Stimulated activated CD4-positive, alpha-beta T cell treated with anti-CD3 and anti-CD28 coated beads, Interleukin-1b, Interleukin-23, amount 100 ng/mL, for 1 hour (primary cell): ENCODE measurements at places on chromosomes 5 and 9.

DNA sequence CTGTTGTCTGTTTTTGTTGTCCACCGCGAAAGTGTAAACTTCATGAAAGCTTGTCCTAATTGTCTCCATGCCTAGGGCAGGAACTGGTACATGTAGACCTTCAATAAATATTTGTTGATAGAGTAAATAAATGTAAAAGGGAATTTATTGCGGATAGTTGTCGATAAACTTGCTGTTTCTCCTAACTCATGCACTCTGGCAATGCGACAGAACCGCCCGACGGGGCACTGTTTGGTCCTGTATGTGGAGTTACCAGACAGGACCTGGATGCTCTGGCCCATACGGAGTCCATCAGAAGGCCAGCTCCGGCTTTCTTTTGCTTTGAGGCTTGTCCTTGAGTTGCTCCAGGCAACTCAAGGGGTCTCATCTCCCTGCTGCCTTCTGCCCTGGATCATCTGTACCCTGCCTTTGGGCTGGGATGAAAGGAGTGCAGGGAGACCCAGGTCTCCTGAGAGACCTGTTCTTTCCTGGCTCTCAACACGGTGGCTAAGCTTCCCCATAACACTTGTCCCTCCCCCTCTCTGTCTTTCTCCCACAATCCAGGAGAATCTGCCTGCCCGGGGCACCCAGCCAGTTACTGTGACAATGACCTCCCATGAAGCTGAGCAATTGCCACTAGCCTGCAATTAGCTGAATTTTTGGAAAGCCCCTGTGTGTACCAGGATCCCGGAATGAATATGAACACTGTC, 149.5 kb upstream of the PTCH1 start:
- DNase-seq, result no peak

DNA sequence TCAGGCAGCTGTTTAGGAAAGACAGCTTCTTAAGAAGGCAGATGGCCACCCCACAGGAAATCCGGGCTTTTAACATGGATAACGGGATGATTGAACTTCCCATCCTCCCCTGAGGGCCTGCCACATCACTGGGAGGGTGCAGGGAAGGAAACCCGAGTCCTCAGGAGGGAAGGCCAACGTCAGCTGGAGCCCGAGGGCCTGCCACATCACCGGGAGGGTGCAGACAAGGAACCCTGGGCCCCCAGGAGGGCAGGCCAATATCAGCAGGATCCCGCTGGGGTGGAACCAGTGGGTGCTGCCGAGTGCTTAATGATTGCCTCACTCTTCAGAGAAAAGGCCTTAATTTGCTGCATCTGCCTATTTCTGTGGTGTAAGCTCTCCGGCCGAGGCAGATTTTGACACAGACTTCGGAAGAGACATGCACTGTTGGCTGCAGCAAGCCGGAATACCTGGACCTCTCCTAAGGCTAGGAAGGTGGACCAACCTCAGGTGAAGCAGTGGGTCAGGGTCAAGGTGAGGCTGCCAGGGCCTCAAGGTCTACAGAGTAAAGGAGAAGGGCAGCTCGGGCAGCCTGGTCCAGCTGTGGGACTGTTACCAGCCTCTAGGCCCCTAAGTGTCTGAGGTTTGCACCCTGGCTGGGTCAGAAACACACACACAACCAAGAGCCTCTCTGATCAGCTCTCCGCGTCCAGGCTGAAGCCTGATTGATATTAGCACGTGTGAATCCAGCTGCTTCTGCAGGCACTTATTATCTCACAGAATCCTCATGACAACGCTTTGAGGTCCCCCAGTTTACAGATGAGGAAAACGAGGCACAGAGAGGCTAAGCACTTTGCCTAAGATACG, 14.8 kb upstream of the COL5A1 start:
- no peak for DNase-seq

DNA sequence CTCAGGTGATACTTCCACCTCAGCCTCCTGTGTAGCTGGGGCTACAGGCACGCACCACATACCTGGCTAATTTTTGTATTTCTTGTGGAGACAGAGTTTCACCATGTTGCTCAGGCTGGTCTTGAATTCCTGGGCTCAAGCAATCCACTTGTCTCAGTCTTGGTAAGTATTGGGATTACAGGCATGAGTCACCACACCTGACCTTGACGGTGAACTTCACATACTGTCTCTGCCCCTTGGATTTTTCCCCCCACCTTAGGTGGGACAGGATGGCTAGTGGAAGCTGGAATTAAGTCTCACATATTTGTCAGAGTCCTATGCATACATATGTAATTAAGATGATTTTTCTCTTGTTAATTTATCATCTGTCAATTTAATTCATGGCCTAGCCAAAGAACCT, 20.9 kb upstream of the RFK start:
- DNase-seq, result no peak

DNA sequence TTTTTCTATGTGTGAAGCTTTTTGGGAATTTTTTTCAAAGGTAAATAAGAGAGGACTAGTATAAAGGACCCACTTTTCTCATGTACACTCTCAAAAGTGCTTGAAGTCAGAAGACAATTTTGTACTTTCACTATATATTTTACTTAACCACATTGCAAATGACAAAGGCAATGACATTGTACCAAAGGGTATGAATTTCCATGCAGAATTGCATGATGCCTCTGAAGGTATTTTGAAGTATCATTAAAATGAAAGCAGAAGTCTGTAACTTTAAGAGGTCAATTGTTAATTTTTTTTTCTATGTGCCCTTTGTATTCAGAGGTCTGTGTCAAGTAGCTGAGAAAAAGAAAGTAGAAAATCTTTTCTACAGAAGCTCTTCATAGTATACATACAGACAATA, 84.7 kb downstream of the ST8SIA4 start:
- no peak for DNase-seq

- no peak for DNase-seq
Measured at GRCh38 chr9:13688990-13689600, 409.6 kb upstream of the MPDZ start.

DNA sequence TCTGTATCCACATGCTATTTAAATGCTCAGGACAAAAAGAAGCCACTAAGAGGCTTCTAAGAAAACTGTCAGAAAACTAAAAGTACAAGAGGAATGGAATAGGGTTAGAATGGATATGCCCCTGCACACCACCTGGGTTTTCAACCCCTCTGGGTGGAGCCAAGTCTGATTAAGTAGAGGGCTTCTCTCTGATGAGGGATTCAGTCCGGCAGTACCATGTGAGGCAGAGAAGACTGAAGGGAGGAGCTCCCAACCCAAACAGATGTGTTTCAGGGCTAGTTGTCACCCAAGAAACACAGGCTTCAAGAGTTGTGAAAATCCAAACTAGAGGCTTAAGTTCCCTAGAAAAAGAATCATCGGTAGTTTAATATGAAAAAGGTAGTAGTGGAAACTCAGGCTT, 12.5 kb downstream of the NREP start:
- DNase-seq, result no peak

- no peak for DNase-seq
Measured at GRCh38 chr5:131787736-131788135, 9.1 kb downstream of the FNIP1 start.

GRCh38 chr5:175448276-175448675, 4.3 kb upstream of the DRD1 start:
- no peak for DNase-seq

DNA sequence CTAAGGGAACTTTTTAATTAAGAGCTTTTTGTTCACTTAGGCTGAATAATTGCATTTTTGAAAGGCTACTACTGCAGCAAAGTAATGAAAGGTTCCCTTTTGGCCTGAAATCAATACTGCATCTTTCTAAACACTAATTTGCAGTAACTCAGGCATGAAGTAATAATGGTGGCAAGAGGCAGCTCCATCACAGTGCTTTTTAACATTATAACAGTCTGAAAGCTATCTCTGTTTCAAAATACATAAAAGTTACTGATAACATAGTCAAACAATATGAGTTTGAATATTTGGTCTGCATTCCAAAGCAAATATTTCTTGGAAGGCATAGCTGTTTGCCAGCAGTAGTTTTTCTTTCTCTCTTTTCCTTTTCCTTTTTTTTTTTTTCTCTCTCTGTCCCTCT, 113.4 kb downstream of the FBN2 start:
- DNase-seq, result no peak

DNA sequence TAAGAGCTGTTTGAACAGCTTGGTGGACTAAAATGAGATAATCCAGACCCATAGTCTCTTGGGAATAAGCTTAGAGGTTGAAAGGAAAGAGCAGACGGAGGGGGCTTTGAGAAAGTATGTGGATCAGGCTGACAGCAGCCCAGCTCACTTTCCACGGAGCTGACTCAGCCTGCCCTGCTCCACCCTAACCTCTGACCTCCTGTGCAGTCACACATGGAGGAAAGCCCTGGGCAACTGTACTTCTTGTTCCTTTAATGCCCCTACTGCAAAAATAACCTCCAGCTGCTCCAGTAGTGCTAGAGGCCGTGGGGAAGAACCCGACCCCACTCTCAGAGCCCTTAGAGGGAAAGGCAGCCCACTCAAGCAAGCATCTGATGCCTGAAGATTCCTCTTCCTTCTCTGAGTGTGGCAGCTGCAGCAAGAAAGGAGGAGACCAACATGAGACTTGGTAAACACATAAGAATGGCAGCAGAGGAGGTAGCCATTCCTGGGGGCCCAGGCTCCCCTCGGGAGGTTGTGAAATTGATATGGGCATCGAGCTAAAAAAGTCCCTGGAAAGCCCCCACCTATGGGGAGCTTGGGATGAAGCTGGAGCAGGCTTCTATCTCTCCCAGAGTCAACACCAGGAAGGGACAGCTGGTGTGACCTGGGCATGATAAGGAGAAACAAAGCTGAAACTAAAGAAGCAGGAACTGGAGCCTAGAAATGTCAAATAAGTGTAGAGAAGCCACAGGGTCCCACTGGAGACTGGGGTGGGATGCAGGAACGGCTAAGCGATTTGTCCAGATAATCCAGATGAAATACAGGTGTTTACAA, 204.3 kb downstream of the PIK3R1 start:
- DNase-seq, result no peak

DNA sequence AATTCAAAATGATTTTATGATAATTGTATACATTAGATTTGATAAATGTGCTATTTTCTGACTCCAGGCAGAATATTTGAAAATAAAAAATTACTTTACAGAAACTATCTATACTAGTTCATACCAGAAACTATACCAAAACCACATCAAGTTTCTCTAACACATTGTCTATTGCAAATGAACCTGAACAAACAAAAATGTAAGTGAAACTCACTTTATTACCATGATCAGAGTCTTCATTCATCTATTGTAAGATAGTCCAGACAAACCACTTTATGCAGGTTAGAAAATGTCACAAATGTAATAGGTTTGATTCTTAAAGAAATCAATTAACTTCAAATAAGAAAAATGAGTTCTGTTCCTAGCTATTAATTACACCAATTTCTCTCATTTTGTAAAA, 99.4 kb downstream of the OXCT1 start:
- DNase-seq, result no peak

- DNase-seq, result no peak
Measured at GRCh38 chr5:180104168-180104530, 32.6 kb upstream of the RNF130 start.

GRCh38 chr9:135678236-135679017, 15.3 kb downstream of the LCN9 start:
- no peak for DNase-seq

GRCh38 chr9:137984520-137985257, 107.1 kb downstream of the CACNA1B start:
- no peak for DNase-seq

DNA sequence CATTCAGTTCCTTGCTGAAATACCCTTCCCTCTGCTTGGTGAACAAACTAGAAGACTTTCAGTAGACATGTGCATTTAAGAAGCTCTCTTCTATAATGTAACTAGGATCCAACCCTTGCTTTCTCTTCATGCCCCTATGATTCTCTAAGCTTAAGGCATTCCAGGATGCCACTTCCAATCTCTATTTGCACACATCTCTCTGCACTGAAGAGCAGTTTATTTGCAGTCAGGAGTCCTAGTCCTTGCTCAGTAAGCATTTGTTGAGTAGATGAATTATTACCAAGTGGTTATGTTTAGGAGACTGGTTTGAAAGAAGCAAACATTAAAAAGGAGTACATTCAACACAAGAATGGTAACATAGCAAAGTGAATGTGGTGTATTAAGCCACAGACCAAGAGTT, 274.2 kb upstream of the KLF9 start:
- no peak for DNase-seq
